ENCODE measurements at places on chromosomes 4 and X. TPM values are rescaled to one million over a fixed set of nuclear protein-coding genes. Genes with fewer than 3 reads are reported as not detected.
A peak's percentile ranks its signal among the peaks of the same experiment; 100 is the strongest.

DNA sequence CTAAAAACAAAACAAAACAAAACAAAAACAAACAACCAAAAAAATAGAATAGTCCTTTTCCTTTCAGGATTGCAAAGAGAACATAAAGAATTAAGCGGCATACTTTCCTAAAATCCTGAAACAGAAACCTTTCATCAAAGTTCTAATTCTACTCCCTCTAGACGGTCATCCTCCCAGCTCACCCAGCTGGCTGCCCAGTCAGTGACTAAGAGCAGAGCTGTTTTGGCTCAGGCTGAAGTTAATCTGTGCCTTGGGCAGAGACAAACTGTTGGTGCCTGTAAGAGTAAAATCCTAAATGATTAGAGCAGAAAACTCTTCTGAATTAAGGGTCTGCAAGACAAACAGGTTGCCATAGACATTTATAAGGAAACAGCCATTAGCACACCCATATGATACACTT lies 17.6 kb upstream of the WAS start:
- DNase-seq = peak; percentile 10

DNA sequence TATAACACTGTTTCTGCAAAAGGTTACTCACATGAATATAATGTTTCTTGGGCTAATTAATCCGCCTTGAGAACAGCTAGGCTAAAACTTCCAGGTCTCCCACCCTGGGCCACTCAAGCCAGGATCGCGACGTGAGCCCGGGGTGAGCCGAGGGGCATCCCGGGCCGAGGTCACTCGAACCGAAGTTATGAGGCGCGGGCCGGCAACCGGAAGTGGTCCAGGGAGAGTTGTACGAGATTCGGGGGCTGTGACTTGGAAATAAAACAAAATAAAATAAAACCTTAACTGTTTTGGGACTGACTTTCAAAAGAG lies 317 bp downstream of the CMC4 start:
- DNase-seq = no peak

GRCh38 chrX:109886122-109886761 lies 116.7 kb upstream of the TMEM164 start:
- DNase-seq = peak; percentile 36

DNA sequence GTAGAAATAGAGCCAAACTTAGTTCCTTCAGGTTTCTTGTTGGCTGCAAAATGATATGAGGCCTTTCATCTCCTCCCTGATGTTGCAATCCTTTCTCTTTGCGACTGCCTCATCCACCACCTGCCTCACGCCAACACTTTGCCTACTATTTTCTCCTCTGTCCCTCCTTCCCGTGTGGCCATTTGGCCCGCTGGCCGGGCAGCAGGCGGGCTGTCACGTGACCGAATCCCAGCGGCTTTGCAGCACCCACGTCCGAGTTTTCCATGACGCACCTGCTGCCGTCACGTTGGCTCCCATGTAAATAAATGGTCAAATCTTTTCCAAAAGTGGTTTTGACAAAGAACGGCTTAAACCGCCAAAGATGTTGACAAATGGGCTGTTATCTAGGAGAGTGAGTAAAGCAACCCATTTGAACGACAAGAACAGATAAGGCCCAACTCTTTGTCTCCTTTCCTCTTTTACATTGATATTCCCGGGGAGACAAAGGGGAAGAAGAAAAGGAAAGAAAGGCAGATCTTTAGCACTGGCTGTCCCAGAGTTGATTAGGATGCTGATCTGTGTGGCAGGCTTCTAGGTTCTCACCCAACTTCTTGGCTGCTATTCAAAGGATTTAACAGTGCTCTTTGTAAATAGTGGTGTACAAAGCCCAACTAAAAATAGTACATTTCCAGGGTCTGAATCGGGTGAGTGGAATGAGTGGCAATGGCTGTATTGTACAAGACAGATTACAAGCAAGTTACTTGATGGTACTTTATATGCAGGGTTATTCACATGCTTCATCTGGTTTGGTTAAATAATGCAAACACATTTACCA lies 174.2 kb upstream of the JADE1 start:
- DNase-seq = no peak

DNA sequence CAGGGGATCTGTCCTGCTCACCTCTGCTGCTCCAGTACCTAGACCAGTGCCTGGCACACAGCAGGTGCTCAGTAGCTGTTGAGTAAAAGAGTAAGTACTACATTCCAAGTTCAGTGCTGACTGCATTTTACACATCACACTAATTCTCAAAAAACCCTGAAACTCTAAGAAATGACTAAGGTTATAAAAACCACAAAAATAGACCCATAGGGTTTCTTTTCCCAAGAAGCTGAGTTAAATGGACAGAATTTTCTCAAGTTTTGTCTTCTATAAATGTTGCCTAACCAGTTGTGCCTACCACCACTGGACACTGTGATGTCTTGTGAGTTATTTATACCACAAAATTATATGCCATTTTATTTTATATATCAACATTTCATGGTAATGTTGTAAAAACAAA lies 78.9 kb upstream of the RXFP1 start:
- DNase-seq = no peak

DNA sequence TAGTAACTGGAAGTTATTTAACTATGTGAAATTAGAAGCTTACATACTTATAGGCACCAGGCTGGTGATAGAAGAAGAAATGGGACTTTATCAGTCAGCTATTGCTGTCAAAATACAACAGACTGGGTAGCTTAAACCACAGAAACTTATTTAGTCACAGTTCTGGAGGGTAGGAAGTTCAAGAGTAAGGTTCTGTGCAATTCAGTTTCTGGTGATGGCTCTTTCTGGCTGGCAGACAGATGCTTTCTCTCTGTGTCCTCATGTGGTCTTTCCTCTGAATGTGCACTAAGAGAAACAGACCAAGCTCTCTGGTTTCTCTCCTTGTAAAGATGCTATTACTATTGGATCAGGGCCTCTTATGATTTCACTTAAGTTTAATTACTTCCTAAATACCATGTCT lies 92.1 kb upstream of the ANKRD50 start:
- no peak for DNase-seq

- no peak for DNase-seq
These were observed 5.0 kb downstream of the FUNDC2 start for GRCh38 chrX:155031657-155032056.

GRCh38 chr4:155007660-155008176 lies 200.7 kb upstream of the NPY2R start:
- no peak for DNase-seq

Gene PABPC1L2A
- total RNA-seq = not detected

- no peak for DNase-seq
These were observed 36.6 kb downstream of the CCNG2 start for GRCh38 chr4:77193511-77194102.

GRCh38 chr4:8882239-8882638 lies 10.6 kb upstream of the HMX1 start:
- DNase-seq = no peak

Gene KCNE5
- total RNA-seq = not detected

DNA sequence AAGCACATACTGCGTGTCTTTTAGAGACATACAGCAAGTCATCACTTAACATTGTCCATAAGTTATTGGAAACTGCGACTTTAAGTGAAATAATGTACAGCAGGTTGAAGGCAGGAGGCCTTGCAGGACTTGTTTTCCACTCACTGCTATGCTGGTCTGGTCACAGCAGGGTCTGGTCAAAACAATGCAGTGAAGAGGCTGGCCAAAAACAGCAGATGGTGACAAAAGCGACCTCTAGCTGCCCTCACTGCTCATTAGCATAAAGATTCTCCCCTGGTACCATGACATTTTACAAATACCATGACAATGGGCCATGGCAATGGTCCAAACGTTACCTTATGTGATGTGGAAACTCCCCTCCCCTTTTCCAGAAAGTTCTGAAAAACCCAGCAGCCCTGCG lies 1283.6 kb downstream of the FSTL5 start:
- DNase-seq = no peak

Gene BEX2
- total RNA-seq = 14.0 TPM

GRCh38 chr4:80532674-80533333 lies 197.3 kb downstream of the CFAP299 start:
- DNase-seq = no peak

DNA sequence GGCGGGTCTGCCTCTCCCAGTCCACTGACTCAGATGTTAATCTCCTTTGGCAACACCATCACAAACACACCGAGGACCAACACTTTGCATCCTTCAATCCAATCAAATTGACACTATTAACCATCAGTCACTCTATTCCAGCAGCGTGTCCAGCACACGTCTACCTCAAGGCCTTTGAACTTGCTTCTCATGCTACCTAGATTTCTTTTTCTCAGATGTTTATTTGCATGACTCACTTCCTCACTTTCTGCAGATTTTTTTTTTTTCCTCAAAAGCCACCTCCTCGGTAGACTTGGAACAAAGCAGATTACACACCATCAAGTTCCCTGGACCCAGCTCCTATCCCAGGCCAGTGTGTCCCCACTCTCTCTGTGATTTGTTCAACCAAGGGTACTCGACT lies 49.5 kb downstream of the SUPT20HL2 start:
- DNase-seq = peak; percentile 16

DNA sequence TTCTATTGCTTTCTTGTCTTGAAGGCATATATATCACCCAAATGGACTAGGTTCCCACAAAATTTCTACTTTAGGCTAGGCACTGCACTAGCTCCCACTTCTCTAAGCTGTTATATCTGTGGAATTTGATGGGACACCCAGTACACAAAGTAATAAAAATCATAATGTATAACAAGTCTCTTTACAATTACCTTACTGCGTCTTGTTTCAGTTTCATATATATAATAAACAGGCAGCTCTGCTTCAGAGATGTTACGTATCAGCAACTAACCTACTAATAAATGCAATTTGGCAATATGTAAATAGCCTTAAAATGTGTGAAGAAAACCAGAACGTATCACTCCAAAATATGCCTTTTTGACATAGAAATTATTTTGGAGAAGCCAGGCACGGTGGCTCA lies 42.0 kb upstream of the UGDH start:
- no peak for DNase-seq

GRCh38 chr4:10104211-10104990 lies 12.2 kb downstream of the WDR1 start:
- DNase-seq = no peak

DNA sequence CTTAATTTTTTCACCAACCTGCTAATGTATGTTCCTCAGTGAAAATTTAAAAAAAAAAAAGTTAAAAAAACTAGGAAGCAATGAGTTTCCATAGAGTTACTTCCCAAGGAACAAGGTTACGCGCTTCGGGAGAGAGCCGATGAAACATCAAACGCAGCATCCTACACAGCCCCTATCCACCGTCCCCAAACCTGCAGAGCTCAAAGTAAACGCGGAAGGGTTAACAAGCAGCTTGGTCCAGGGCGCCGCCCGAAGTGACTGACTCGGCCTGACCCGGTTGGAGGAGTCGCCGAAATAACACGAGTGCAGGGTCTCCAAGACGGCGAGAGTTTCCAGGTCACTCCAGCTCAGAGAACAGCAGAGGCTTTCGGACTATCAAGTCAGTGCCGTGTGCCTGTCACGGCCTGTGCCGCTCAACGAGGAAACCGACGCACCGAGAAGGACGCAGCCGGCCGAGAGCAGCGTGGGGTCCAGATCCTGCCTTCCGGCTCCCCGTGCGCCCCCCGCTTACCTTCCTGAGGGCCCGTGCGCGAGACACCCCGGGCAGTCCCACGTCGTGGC lies 512 bp downstream of the NOP14 start:
- DNase-seq = no peak

Gene DCAF4L1
- 0.23 TPM for total RNA-seq

DNA sequence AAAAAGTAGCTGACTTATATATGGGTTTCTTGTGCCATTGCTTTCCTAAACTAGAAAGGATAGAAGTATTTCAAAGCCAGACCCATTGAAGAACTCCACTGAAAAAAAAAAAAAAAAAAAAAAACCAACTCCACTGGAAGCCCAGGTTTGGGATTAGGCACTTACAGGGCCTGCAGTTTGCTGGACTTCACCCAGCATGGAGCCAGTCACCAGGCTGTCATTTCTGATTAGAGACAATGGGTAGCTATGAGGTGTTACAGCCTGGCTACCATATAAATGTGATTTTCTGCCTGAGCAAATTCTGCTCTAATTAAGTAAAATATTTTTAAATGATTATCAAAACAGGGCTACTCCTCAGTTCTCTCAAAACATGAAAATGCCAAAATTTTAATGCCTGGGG lies 49.5 kb downstream of the HS6ST2 start:
- peak; percentile 53 for DNase-seq

DNA sequence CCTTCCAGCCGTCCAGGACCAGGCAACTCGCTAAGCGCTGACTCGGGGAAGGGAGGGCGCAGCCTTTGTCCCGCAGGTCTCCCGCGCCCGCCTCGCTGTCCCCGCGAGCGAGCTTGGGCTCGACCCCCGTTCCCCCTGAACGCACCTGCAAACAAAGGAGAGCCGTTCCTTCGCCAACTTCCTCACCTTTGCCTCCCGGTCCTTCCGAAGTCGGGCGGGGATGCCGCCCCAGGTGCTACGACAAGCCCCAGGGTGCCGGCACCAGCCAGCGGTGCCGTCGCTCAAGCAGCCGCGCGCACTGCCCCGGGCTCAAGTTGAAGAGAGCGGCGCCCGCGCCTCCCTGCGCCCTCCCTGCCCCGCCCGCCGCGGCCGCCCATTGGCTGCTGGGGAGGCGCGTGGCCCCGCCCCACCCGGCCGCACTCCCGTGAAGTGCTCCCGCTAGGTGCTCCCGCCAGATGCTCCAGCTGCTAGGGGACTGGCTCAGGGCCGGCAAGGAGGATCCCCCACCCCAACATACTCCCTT lies 107.1 kb downstream of the NSUN7 start:
- DNase-seq = peak; percentile 29

Gene DDX60
- 10.4 TPM for total RNA-seq

Gene SPANXC
- total RNA-seq = 15.4 TPM

GRCh38 chr4:172806841-172807240 lies 361.8 kb upstream of the GALNT7 start:
- peak; percentile 12 for DNase-seq

- DNase-seq = no peak
These were observed 203.0 kb upstream of the GEMIN8 start for GRCh38 chrX:14232688-14233087.

- DNase-seq = no peak
These were observed 90.5 kb downstream of the TBL1X start for GRCh38 chrX:9555354-9555753.

Gene IL21
- not detected for total RNA-seq

DNA sequence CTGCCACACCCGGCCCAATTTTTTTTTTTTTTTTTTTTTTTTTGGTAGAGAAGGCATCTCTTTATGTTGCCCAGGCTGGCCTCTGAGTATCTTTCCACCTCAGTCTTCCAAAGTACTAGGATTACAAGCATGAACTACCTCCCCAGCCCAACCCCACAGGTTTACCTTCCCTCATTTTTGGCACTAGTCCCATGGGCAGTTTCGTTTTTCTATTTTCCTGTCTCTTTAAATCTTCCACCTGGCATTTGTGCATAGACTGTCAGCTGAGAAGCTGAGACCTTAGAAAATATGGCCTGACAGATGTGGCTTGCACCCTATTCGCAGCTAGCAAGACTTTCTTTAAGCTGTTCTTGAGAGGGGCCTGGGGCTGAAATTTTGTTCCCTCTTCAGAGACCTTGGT lies 27.9 kb downstream of the TNIP2 start:
- DNase-seq = no peak

Gene FAM241A
- 1.8 TPM for total RNA-seq

- DNase-seq = no peak
These were observed 33.3 kb upstream of the H2AZ1 start for GRCh38 chr4:99983289-99983943.

Gene CRLF2
- 0.46 TPM for total RNA-seq
